ENCODE measurements at places on chromosomes 7 and 10.

- no peak for DNase-seq
Measured at GRCh38 chr7:30752484-30752883, 549 bp downstream of the INMT start.

DNA sequence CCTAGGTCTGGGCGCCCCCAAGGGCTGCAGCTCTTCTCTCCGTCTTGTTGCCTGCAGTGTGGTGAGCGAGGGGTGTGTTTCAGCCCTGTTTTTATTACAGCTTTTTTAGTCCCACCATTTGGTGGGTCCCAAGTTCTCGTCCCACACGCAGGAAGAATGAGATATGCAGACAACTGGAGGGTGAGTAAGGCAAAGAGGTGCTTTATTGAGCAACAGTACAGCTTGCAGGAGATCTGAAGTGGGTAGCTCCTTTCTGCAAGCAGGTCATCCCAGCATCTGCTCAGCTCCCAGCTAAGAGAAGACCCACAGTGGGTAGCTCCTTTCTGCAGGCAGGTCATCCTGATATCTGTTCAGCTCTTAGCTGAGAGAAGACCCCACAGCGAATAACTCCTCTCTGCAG lies 28.2 kb downstream of the C10orf67 start:
- DNase-seq = no peak

DNA sequence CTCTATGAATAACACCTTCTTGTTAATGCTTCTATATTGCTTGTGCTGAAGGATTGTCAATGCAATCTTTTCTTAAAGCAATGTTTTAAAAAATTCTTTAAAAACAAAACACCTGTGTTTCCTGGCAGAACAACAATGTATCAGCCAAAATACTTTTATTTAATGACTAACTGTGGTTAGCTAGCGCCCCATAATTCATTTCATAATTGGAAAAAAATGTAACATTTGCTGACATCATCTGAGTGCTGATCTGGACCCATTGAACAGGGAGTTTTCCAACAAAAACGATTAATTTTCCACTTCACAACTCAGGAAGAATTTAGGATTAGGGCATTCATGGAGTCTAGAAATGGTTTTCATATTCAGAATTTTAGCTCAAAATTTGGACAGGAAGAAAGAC lies 137.6 kb upstream of the CDK6 start:
- DNase-seq = no peak

- DNase-seq = no peak
Measured at GRCh38 chr10:90226517-90226916, 525.1 kb downstream of the KIF20B start.
